CD4-positive, alpha-beta T cell (primary cell): ENCODE measurements at places on chromosomes 4 and X. TPM values are rescaled to one million over a fixed set of nuclear protein-coding genes. Genes with fewer than 3 reads are reported as not detected.

GRCh38 chr4:140743194-140743931 is 12.8 kb downstream of the TBC1D9 start:
- no peak overlapping the region for H3K4me3 ChIP-seq
- no peak for DNase-seq
- H3K4me1 ChIP-seq, result no peaks in the 10 kb centered on the region
- no peaks in the 10 kb centered on the region for H3K36me3 ChIP-seq
- no peak overlapping the region for H3K27ac ChIP-seq
- peaks cover 2% of the 10 kb centered on the region for H3K27me3 ChIP-seq

GRCh38 chrX:138897621-138898492 is 186.3 kb upstream of the FGF13 start:
- H3K4me1 ChIP-seq, result no peaks in the 10 kb centered on the region
- H3K36me3 ChIP-seq, result no peaks in the 10 kb centered on the region
- no peaks in the 10 kb centered on the region for H3K27me3 ChIP-seq
- H3K27ac ChIP-seq, result no peak overlapping the region
- H3K4me3 ChIP-seq, result no peak overlapping the region

GRCh38 chr4:110012917-110013316 is 100.2 kb downstream of the EGF start:
- peaks cover 6% of the 10 kb centered on the region for H3K27me3 ChIP-seq
- H3K4me1 ChIP-seq, result no peaks in the 10 kb centered on the region
- no peak overlapping the region for H3K27ac ChIP-seq
- H3K36me3 ChIP-seq, result no peaks in the 10 kb centered on the region
- no peak overlapping the region for H3K4me3 ChIP-seq
- no peak for DNase-seq

DNA sequence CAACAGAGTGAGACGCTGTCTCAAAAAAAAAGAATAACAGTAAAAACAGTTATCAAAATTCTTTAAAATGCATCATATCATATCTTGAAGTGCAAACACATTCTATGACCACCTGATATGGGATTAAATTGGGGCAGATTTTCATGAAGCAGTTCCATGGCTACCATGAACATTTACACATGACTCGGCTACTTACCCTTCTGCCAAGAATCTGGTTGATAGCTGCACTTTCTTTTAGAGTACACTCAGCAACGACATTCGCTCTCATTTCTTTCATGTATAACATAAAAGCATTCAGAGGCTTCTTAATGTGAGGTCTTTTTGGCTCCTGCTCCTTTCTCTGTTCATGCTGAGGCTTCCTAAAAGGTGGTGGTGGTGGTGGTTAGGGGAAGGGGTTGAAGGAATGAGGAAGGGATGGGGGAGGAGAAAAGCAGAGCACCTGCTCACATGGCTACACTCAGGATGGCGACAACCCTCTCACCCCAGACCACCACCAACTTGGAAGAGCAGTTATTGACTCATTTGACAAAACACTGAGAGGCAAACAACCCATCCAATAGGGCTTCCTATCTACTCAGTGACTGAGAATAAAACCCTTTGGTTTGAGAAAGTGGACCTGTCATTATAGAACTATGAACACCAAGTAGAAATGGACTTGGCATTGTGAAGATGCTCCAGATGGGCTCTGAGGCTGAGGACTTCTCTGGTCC is 88.5 kb downstream of the HADH start:
- peaks cover 69% of the 10 kb centered on the region for H3K36me3 ChIP-seq
- DNase-seq, result no peak
- H3K27me3 ChIP-seq, result no peaks in the 10 kb centered on the region
- peaks cover 21% of the 10 kb centered on the region for H3K4me1 ChIP-seq

DNA sequence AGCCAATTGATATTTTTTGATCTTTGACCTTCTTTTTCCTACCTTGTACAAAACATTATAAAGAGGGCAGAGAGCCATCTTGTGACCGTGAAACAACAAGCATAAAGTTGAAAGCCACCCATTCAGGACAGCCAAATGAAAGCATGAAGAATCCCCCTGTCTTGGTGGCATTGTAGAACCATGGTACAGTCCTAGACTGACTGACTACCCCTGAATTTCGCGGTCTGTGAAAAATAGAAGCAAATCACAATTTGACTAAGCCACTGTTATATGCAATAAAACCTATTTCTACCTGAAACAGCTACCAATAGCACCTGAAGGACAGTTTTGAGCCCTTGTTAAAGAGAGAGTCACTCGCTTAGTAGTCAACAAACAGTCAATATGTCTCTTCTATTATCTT is 527.4 kb downstream of the MID1IP1 start:
- no peak for DNase-seq
- no peaks in the 10 kb centered on the region for H3K27me3 ChIP-seq
- no peaks in the 10 kb centered on the region for H3K36me3 ChIP-seq
- H3K4me3 ChIP-seq, result no peak overlapping the region
- H3K27ac ChIP-seq, result no peak overlapping the region
- peaks cover 10% of the 10 kb centered on the region for H3K4me1 ChIP-seq

DNA sequence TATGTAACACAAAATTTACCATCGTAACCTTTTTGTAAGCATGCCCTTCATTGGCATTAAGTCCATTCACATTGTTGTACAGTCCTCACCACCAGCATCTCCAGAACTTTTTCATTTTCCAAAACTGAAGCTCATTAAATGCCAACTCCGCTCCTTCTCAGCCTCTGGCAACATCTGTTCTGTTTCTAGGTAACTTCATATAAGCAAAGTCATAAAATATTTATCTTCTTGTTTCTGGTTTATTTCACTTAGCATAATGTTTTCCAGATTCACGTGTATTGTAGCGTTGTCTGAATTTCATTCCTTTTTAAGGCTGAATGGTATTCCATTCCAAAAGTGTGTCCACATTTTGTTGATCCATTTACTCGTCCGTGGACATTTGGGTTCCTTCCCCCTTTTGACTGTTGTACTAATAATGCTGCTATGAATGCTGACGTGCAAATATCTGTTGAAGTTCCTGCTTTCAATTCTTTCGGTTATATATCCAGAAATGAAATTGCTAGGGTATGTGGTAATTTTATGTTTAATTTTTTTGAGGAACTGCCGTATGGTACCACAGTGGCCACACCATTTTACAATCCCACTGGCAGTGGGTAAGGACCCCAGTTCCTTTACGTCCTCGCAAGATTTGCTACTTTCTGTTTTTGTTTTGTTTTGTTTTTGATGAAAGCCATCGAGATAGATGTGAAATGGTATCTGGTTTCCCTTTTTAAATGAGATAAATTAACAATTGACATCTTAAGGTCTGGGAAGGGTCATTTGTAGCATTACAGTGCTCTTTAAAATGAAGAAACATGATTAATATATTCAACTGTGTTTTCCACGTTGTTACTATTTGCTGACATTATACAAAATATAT is 63.4 kb downstream of the PTTG2 start:
- H3K27ac ChIP-seq, result no peak overlapping the region
- no peak overlapping the region for H3K4me3 ChIP-seq
- DNase-seq, result no peak
- H3K4me1 ChIP-seq, result no peaks in the 10 kb centered on the region
- no peaks in the 10 kb centered on the region for H3K27me3 ChIP-seq
- H3K36me3 ChIP-seq, result peaks cover 34% of the 10 kb centered on the region

GRCh38 chrX:149286940-149287349 is 218.2 kb downstream of the IDS start:
- no peak overlapping the region for H3K4me3 ChIP-seq
- H3K27me3 ChIP-seq, result no peaks in the 10 kb centered on the region
- H3K4me1 ChIP-seq, result no peaks in the 10 kb centered on the region
- DNase-seq, result no peak
- H3K36me3 ChIP-seq, result no peaks in the 10 kb centered on the region

DNA sequence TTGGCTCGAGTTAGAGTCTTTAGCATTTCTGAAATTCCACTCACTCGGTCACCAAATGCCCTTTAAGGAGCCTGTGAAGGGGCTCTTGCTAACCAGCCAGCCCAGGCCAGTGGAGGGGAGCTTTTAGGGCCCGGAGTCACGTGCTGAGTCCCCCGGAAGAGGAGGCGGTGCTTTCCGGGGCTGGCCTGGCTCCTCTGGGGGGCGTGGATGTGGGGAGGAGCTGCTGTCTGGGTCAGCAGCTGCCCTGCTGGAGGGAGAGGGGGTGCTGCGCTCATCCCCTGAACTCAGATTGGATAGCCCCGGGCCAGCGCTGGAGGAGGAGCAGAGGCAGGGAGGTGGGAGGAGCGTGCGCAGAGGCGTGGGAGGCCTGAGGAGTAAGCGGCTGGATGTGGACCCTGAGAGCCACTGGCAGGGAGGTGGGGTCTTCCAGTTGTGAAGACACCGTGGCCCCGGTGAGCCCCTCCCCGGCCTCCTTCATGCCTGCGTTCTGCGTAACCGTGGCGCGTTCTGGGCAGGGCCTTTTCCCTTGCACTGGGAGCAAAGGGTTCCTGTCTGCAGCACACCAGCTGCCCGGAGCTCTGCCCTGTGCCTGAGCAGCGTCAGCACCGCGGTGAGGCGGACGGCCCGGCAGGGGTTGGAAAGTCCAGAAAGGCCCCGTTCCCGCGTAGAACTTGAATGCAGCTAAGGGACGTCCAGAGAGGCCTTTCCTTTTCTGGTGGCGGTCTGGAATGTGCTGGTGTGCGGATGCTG is 19.7 kb downstream of the MAEA start:
- peaks cover 69% of the 10 kb centered on the region for H3K4me1 ChIP-seq
- H3K27me3 ChIP-seq, result no peaks in the 10 kb centered on the region
- peak overlapping the region; percentile 39 for H3K27ac ChIP-seq

DNA sequence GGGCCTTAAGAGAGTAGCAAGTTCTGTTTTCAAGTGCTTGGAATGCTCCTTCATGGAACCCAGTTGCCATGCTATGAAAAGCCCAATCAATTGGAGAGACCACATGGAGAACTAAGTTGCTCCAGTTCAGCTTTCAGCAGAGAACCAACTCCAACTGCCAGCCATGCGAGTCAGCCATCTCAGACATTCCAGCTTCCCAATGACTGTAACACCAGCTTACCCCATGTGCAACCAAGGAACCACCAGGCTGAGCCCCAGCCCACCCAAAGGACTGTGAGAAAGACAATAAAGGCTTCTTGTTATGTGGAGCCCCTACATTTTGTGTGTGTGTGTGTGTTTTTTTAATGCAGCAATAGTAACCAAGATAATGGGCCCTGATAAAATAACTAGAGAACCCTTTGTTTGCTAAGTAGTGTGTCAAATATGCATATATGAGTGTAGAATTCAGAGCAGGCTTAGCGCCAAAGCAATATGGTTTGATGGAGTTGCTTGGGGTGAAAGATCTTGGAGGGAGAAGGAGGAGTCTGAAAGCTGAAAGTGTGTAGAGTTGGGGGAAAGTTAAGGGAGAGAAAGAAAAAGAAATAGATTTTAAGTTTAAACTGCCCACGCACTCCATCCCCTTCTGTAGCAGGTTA is 35.0 kb upstream of the CCKAR start:
- H3K27me3 ChIP-seq, result peaks cover 6% of the 10 kb centered on the region
- H3K4me3 ChIP-seq, result no peak overlapping the region
- no peaks in the 10 kb centered on the region for H3K36me3 ChIP-seq
- no peaks in the 10 kb centered on the region for H3K4me1 ChIP-seq
- no peak overlapping the region for H3K27ac ChIP-seq
- DNase-seq, result no peak

- H3K27me3 ChIP-seq, result no peaks in the 10 kb centered on the region
- DNase-seq, result no peak
Measured at GRCh38 chr4:131488772-131489171, 1660.3 kb upstream of the PCDH10 start.

DNA sequence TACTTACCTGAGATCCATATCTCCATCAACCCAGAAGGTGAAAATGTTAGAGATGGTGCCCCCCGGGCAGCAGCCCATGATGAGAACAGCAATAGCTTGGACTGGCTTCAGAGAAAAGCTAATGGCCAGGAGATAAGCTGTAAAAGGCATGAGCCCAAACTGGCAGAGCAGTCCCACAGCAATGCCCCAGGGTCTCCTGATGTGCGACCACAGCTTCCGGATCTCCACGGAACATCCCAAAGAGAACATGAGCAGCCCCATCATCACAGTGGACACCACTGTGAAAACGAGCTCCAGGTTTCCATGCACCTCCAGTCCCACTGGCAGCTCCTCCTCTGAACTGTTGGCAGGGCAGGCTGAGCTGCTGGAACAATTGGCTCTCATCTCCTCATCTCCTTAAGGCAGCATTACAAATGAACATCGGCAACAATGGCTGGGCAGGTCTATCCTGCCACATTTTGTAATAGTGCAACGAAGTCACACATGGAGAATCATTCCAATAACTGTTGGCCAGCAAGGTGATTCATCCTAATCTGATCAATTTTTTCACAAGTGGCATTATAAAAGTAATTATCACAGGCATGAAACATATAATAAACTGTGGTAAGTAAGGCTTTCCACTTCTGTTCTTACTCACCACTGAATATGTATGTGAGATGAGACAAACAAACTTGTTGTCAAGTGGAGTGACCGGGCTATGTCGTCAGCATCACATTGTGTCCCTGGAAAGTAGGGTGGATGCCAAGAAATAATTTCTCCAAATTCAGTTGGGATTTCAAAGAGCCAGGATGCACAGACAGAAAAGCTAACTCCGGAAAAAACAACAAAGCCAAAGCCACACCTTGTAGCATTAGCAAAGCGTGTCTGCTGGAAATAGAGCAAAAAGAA is at the start of gene SLC10A6:
Gene SLC10A6 (minus strand): TSS at position 653 of the 888 bp plus-strand sequence. CDS start 269 bp downstream, at position 384.
- H3K4me1 ChIP-seq, result no peaks in the 10 kb centered on the region
- H3K36me3 ChIP-seq, result no peaks in the 10 kb centered on the region
- H3K4me3 ChIP-seq, result no peak within 1 kb of the TSS
- H3K27ac ChIP-seq, result no peak within 1 kb of the TSS
- DNase-seq, result no peak

GRCh38 chrX:81378560-81378959 is 176.7 kb downstream of the SH3BGRL start:
- DNase-seq, result no peak
- no peaks in the 10 kb centered on the region for H3K36me3 ChIP-seq
- no peak overlapping the region for H3K27ac ChIP-seq
- no peaks in the 10 kb centered on the region for H3K27me3 ChIP-seq
- no peaks in the 10 kb centered on the region for H3K4me1 ChIP-seq

Gene HCFC1
- total RNA-seq, result 45.9 TPM

Gene XAGE1A
- not detected for total RNA-seq

Gene ZDHHC15
- 0.16 TPM for total RNA-seq

Gene MAOB
- total RNA-seq, result not detected

Gene YY2
- total RNA-seq, result 1.0 TPM
